ENCODE measurements at places on chromosomes 4 and X.

GRCh38 chr4:54780149-54780495, 122.4 kb downstream of the KIT start:
- DNase-seq, result no peak

DNA sequence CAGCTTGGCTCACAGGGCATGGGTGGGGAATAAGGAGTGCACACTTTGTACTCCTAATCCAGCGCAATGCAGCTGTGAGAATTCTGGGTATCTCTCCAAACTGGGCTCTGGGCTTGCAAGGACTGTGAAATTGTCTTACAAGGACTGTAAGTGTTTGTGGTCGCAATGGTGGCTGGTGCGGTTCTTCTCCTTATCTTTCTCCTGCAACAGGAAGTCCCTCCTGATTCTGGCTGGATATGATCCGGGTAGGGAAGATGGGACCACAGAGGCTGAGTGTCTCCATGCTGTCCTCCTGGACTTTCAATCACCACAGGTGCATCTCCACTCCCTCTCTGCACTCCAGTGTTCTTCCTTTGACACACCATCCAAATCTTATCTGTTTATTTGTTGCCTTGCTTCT, 55.7 kb upstream of the GYPE start:
- DNase-seq, result no peak

GRCh38 chr4:54254116-54254914, 25.2 kb downstream of the PDGFRA start:
- no peak for DNase-seq

GRCh38 chr4:8009710-8010511, 70.2 kb upstream of the AFAP1 start:
- no peak for DNase-seq

DNA sequence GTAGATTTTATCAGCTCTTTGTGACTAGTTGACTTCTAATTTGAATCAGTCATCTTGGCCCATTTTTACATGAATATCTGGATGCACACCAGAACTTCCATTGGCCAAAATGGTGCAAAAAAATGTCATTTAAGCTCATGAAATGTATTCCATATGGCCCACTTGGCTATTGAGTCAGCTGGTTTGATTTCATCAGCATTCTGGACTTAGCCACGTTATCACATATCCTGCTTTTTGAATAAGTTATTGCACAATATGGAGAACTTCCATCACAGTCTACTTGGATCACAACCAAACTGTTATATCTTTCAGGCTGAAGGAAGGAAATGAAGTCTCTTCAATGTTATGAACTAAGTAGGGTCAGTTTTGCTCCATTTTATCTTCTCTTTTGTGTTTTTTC, 640.6 kb downstream of the PCDH7 start:
- DNase-seq, result no peak

DNA sequence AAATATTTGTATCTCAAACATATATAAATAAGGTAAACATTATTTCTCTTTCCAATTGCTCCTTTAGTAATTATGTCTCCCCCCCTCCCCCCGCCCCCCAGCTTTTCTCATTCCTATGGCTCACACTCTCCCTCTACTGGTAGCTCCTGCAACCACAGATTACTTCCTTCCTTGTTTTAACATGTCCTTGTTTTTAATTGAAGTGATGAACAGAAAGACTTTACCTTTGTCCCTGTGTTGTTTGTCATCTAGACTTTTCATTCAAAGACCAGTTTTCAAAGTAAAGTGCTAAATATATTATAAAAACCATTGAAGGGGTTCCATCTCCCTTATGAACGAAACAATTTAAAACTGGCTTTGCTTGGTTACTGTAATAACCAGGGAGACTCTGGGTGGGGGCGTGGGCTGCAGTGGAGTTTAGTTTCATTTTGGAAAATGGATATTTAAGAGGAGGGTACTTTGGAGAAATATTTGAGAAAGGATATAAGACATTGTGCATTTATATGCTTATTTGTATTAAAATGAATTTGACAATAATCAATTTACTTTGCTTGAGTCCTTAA, 352.9 kb downstream of the RAPGEF2 start:
- no peak for DNase-seq

DNA sequence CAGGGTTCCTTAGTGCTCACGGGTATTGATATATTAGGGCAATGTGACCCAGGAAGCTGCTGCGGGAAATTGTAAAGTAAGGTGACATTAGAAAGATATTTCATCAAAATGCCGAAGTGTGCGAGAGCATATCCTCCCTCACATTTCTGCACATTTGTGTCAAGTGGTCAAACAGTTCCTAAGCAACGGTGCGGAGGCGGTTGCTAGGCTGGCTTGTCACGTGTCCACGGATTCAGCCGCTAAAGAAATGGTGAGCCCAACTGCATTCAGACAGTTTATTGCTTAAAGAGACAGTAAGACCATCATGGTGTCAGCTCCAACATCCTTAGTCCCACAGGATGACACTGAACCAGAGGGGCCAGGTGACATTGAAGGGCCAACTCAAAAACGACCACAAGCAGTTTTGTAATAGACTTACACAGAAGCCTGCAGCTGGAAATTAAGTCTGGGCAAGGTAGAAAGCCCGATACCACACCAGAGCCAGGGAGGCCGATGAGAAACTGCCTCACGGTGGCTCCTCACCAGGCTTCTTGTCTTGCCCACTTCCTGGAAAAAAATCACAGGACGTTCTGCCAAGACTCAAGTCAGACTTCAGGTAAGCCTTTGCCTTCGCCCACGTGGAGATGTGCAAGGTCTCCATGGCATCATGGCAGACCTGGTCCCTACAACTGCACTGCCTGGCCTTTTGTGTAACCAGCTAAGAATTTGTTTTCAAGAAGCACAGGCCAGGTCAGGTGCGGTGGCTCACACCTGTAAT, 50.4 kb downstream of the USP11 start:
- no peak for DNase-seq

DNA sequence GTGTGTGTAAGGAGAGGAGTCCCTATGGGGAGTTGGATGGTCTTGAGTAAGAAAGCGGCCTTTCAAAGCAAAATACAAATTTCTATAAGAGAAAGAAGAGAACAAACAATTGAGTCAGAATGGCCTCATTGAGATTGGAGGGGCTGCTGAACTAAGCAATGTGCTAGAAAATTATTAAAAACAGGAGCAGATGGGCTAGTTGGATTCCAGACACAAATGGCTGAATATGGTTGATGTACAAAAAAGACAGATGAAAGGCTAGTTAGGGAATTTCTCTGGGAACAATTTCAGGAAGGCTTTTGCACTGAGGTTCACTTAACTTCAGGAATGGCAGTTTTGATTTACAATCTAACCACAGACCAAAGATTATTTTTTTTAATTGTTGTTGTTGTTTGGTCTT, 1806.8 kb upstream of the TENM3 start:
- DNase-seq, result no peak

DNA sequence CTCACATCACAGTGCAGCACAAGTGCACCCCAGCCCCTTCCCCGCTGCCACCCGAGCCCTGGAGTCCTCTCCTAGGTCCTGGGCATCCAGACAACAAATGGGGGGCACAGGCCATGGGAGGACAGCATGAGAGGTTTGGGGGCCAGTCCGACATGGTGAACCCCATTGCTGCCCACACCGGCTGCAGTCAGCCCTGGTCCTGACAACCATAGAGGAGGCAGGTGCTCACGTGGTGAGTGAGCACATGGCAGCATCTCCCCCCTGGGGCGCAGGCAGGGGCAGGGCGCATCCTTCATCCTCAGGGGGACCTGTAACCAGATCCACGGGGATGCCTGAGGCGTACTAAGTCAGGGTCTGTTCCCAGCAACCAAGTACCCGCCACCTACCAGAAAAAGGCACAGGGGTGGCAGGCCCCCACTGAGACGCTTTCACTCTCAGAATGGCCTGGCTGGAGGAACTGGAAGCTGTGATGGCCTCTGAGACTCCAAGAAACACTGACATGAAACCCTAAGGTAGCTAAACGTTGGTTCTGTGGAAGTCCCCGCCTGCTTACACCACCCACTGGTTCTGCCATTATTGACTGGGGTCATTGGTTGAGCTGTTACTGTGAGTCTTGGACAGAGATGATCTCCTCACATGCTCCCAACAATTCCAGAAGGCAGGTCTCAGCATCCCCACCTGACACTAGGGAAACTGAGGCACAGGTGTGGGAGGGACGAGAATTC, 6.5 kb downstream of the ZFYVE28 start:
- DNase-seq, result no peak

DNA sequence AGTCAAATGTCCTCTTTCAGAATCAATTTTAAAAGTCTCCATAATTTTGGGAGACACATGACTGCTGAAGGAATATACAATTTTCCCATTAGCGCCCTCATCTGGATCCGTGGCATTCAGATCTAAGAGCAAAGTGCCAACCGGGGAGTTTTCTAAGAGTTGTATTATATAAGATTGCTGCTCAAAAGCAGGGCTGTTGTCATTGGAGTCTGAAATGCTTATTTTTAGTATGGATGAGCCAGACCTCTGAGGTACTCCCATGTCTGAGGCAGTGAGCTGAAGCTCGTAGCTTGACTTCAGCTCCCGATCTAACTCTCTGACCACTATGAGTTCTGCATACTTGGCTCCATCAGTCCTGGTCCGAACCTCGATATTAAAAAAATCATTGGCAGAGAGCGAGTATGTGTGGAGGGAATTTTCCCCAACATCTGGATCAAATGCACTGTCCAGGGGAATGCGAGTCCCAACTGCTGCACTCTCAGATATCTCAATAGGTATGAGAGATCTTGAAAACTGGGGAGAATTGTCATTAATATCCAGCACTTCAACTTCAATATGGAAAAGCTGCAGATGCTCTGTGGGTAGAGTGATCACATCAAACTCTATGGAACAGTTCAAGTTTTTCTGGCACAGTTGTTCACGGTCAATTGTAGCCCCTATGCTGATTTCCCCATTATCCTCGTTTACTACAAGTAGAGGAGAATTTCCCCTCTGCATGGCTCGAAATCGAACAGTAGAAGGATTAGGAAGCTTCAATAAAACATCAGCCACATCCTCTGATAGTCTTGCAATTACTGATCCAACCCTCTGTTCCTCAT, 917 bp downstream of the PCDH18 start:
- DNase-seq, result no peak

DNA sequence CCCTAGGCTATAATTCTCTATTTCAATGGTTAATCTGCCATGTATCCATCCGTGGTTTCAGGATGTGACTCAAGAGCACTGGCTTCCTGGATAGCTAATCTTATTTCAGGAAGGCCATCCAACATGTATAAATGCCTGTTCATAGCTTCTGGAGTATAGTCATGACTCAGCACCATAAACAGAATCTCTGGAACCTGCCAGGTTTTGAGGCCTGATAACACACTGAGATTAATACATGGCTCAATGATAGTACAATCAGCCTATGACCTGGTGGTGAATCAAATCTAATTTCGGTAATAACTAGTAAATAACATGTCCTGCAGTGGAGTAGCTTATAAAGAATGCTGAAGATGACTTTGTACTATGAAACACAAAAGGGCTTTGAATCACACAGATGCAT, 5.7 kb upstream of the IL13RA2 start:
- no peak for DNase-seq

GRCh38 chr4:121675715-121676114, 21.1 kb downstream of the ANXA5 start:
- DNase-seq, result no peak

- no peak for DNase-seq
These were observed 306.6 kb downstream of the DTHD1 start for GRCh38 chr4:36587909-36588472.

DNA sequence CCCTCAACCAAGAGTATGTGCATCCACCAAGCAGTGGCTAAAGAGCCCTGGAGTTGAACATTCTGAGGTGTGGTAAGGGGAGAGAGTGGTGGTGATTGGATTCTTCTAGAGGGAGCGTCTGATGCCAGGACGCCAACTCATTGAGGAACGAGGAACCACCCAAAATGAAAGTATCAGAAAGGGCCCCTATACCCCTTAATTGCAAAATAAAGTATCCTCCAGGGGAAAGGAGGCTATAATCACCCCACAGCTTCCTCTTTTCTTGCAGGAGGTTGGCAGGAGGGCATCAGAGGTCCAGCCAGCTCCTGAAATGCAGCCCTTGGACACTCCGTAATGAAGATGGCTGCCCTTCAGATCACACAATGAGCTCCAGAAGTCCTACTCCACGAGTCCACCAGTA, 5.3 kb upstream of the KIAA1210 start:
- DNase-seq, result no peak

GRCh38 chr4:138677212-138677611, 338.4 kb upstream of the NOCT start:
- no peak for DNase-seq

GRCh38 chrX:112058255-112058654, 24.3 kb downstream of the TRPC5 start:
- no peak for DNase-seq

DNA sequence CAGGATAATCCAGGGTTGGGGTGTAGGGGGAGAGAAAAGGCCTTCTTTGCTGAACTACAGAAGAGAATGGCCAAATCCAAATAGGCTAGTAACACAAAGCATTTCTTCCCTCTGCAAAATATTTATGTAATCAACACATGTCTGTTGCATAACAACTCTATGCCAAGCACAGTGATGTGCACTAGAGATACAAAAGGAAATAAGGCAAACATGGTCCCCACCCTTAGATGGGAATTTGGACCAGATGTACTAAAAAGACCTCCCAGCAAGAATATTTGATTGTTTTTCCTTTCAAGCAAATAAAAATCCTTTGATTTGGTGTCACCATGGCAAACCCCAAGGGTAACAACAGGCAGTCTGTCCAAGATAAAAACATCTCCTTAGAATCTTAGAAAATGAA, 177.6 kb upstream of the FGF13 start:
- no peak for DNase-seq

GRCh38 chr4:147463065-147463464, 17.8 kb upstream of the EDNRA start:
- no peak for DNase-seq

- DNase-seq, result no peak
These were observed 110.6 kb upstream of the CBR4 start for GRCh38 chr4:169120624-169121023.

DNA sequence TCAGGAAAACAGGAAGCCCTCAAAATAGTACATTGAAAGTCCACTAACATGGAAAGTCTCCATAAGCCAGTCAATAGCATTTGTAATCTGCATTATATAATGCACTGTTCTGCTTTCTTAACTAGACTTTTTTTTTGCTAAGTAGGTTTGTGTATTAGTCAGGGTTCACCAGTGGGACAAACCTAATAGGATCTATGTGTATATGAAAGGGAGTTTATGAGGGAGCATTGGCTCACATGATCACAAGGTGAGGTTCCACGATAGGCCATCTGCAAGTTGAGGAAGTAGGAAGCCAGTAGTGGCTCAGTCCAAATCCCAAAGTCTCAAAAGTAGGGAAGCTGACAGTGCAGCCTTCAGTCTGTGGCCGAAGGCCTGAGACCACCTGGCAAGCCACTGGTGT, 116.0 kb downstream of the MXRA5 start:
- no peak for DNase-seq

DNA sequence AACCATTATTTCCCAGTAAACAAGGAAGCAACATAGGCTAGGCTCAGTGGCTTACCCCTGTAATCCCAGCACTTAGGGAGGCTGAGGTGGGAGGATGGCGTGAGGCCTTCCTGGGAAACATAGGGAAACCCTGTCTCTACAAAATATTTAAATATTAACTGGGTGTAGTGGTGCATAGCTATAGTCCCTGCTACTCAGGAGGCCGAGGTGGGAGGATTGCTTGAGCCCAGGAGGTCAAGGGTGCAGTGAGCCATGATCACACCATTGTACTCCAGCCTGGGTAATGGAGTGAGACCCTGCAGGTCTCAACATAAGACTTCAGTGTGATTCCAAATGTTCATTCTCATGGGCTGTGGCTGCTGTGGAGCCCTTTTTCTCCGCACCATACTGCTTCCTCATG, 34.9 kb downstream of the FHDC1 start:
- DNase-seq, result no peak
